ENCODE measurements at places on chromosomes 12 and 14. TPM values are rescaled to one million over a fixed set of nuclear protein-coding genes. Genes with fewer than 3 reads are reported as not detected.

- DNase-seq: no peak
These were observed 640.9 kb downstream of the MED13L start for GRCh38 chr12:115636546-115636945.

GRCh38 chr12:57046086-57046791, 3.7 kb downstream of the MYO1A start:
- DNase-seq: no peak

DNA sequence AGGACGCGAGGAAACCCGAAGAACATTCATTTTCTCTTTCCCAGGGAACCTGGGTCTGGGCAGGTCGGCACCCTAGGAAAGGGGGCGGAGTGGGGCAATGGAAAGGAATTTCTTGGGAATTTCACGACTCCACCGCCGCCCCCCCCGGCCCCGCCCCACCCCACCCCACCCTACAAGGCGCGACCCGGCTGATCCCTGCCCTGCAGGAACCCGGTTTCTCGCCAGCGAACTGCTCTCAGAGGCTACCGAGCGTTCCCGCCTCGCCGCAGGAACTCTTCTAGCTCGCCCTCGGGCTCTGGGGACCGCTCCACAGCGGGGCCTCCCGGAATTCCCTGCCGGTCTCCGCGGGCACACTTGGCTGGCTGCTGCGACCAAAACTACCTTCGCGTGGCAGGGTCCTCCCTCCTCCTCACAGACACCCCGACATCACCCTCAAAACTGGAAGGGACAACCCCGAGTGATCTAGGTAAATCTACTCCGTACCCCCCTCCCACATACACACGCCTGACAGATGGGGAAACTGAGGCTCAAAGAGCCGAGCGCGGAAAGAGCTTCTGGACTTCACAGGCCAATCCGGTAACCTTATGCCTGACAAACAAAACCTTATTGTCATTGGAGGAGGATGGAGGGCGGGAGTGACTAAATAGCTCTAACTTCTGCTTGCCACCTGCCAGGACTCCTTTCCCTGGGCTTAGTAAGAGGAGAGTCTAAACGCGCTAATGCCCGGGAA, 785 bp upstream of the ACTN1 start:
- DNase-seq: no peak

The TMEM106C gene
- 13.1 TPM for total RNA-seq

Measured in CD8-positive, alpha-beta T cell (primary cell).